Activated B cell treated with CpG ODN at 0.5 μM for 24 hours (primary cell): ENCODE measurements at places on chromosomes 5 and 9. TPM values are rescaled to one million over a fixed set of nuclear protein-coding genes. Genes with fewer than 3 reads are reported as not detected.

DNA sequence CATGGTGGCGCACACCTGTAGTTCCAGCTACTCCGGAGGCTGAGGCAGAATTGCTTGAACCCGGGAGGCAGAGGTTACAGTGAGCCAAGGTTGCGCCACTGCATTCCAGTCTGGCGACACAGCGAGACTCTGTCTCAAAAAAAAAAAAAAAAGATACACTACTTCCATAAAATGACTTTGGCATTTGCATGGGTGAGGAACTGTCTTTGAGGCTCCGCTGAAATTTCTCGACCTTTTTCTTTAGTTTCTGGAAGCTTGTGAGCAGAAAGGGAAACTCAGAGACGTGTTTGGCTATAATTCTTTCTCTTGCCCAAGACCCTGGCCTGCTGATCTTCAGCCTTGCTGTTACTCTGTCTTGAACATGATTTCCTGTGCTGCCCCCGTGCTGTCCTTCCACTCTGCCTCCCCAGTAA is 37.3 kb downstream of the SPIN1 start:
- DNase-seq: no peak

The FOXE1 gene
- not detected in 2 replicates for total RNA-seq

GRCh38 chr5:113052041-113052795 is 75.6 kb downstream of the DCP2 start:
- DNase-seq: no peak

The SPINK13 gene
- total RNA-seq: not detected in 2 replicates

- DNase-seq: no peak
Observed at GRCh38 chr5:87393331-87393730, 19.4 kb downstream of the CCNH start.

The TAF1L gene
- not detected in 2 replicates for total RNA-seq
